ENCODE measurements at places on chromosomes 3 and 15.

GRCh38 chr3:191566469-191566868, 105.5 kb downstream of the PYDC2 start:
- DNase-seq, result no peak

DNA sequence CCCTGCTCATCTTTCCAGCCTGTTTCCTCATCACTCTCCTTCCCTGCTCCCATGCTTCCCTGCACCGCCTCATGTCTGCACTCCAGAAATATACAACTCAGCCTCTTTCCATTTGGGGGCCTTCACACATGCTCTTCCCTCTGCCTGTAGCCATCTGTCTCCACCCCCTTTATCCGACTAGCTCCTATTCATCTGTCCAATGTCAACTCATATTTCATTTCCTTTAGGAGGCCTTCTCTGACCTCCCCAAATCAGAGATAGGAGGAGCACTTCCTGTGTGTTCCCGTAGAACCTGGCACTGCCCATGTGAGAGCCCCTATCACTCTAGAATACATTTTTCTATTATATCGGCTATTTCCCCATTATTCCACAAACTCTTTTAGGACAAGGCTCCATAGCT, 10.6 kb downstream of the ATP8B4 start:
- DNase-seq, result no peak

GRCh38 chr15:82730022-82730530, 20.4 kb upstream of the AP3B2 start:
- DNase-seq, result no peak

DNA sequence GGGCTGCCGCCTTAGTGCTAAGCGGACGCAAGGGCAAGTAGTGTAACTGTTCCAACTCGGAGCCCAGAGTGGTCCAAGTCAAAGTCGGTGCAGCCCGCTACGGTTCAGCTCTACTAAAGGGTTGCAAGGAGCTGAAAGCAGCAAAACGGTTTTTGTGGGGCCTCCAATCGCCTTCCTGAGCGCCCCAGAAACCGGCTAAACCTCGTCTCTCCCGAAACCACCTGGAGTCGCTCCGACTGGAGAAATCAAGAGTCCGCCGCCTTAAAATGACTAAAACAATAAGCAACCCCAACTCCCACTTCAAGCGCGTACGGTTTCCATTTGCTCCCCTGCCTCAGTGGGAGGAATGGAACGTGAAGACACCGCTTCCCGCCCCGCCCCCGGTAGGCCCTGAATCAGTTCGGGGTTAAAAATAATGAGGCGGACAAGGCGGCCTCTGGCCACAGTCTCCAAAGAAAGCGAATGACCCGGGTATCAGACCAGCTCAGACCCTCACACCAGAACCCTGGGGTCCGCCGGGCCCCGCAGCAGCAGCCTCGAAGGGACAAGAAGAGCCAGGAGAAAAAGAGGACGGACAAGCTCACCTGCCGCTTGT, 401 bp downstream of the SEC11A start:
- peak; percentile 25 for DNase-seq

DNA sequence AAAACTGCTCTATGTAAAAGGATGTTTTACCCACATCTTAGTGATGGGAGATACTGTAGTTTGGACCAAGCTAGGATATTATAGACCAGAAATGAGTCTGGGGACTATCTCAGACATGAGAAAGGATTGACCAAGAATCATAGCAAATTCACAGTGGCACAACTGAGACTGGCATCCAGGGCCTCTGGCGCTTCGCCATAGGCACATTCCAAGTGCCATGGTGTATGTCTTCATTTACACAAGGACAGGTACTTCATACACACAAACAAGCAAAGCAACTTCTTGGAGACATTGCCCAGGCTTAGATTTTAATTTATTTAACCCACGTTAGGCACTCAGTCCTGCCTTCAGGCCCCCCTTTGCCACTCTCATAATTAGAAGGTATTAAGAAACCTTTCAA, 28.9 kb downstream of the CACNA1D start:
- no peak for DNase-seq

- DNase-seq, result no peak
These were observed 38.8 kb downstream of the BHLHE40 start for GRCh38 chr3:5017925-5018531.

DNA sequence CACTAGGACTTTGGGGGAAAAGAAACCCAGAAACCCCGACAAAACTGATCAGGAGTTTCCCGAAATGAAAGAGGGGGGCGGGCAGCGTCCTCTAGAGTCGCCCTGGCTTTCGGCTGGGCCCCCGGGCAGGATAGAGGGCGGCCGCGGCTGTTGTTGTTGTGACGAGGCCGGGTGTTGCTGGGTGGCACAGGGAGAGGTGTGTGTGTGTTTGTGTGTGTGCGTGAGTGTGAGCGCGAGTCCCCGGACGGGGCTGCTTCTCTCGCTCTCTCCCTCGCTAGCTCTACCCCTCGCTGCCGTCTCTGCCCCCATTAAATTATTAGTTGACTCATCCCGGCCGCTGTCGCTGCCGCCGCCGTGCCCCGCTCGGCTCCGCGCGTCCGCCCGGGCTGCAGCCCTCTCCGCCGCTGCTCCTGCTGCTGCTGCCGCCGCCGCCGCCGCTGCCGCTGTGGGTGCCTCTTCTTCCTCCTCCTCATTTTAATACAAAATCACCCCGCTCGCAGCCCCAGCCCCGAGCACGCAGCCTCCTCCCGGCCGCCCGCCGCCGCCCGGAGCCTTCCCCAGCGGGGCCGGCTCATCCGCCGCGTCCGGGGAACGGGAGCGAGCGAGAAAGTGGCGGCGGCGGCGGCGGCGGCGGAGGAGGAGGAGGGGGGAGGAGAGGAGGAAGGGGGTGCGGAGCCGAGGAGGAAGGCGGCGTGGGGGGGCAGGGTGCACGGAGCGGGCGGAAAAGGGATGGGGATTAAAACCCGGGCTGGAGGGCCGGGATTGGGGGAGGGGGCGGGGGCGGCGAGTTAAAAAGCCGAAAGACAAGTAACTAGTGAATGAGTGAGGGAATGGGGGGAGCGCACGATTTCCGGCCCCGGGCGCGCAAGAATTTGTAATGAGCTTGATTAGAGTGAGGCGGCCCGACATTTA, at the start of gene SATB1:
Gene SATB1 (minus strand): TSS at position 611 of the 912 bp plus-strand sequence. CDS start 4,372 bp downstream, outside the sequence.
- DNase-seq, result peak; percentile 48

DNA sequence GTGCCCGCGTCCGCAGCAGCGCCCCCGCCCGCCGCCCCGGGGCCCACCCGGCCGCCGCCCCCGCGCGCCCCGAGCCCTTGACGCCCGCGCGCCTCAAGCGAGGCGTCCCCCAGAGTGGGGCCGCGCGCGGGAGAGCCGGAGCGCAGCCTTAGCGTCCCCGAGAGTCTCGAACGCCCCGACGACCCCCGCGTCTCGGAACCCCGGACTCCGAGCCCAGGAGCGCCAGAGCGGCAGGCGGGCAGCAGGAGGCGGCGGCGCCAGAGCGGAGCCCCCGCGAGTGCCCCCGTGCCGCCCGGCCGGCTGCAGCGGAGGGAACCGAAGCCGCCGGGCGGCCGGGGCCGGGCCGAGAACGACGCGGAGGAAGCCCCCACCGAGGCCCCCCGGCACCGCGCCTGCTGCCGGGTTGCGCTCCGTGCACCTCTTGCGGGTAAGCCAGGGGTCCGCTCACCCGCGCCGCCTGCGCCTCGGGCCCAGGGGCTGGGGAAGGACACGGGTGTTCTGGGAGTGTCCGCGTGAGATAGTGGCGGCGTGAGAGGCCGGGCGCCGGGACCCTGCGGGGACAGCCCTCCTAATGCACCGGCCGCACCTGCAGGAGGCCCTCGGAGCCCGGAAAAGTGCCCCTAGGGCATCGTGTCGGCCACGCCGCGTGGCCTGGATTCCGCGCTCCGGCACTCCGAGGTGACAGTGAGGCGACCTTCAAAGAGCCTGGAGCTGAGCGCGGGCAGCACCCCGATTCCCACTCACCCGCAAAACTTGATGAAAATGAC, 52.0 kb upstream of the ULK4 start:
- DNase-seq, result no peak

GRCh38 chr3:197218210-197218609, 80.2 kb downstream of the DLG1 start:
- DNase-seq, result no peak

All from stimulated activated CD4-positive, alpha-beta T cell treated with anti-CD3 and anti-CD28 coated beads, Interleukin-2, amount 100 ng/mL, for 4 hours (primary cell).